ENCODE measurements at places on chromosomes 16 and 17. TPM values are rescaled to one million over a fixed set of nuclear protein-coding genes. Genes with fewer than 3 reads are reported as not detected.

The RAC3 gene
- 5.0 TPM for total RNA-seq

The ZSCAN32 gene
- 15.7 TPM for total RNA-seq

The SDR42E2 gene
- total RNA-seq, result 0.18 TPM

The RAB26 gene
- 0.83 TPM for total RNA-seq

The PAQR4 gene
- 4.5 TPM for total RNA-seq

The GRIN2A gene
- total RNA-seq, result 0.81 TPM

The SLC6A2 gene
- total RNA-seq, result 4.6 TPM

The MYH2 gene
- 0.78 TPM for total RNA-seq

The TPPP3 gene
- 12.5 TPM for total RNA-seq

The C17orf78 gene
- total RNA-seq, result not detected

GRCh38 chr17:81808778-81809555 is 5.0 kb downstream of the GCGR start:
- DNase-seq, result no peak

DNA sequence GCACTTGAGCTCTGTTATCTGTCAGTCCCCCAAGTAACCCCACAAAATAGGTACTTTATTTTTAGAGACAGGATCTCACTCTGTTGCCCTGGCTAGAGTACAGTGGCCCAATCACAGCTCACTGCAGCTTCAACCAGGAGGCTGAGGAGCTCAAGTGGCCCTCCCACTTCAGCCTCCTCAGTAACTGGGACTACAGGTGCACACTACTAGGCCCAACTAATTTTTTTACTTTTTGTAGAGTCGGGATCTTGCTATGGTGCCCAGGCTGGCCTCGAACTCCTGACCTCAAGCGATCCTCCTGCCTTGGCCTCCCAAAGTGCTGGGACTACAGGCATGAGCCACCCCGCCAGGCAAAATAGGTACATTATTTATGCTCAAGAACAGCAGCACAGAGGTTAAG is 99.6 kb downstream of the MGAT5B start:
- DNase-seq, result no peak

GRCh38 chr17:10757067-10757466 is 27.2 kb upstream of the TMEM220 start:
- no peak for DNase-seq

DNA sequence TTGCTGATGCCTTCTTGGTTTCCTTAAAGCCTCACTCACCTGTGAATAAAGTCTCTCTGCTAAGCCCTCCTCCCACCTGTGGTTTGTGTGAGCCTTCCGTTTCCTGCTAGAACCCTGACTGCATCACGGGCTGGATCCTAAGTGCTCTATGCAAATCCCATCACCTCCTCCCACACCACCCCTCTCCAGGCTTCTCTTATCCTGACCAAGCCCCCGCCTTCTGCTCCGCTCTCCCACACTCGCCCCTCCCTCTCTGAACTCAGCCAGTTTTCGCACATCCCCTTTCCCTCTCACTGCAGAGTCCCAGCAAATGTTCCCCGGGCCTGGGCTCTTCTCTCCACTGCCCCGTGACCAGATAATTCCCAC is 51.8 kb downstream of the PIMREG start:
- no peak for DNase-seq

- no peak for DNase-seq
Observed at GRCh38 chr17:14547016-14547415, 246.1 kb downstream of the HS3ST3B1 start.

GRCh38 chr17:30519166-30519565 is 42.0 kb downstream of the GOSR1 start:
- DNase-seq, result no peak

DNA sequence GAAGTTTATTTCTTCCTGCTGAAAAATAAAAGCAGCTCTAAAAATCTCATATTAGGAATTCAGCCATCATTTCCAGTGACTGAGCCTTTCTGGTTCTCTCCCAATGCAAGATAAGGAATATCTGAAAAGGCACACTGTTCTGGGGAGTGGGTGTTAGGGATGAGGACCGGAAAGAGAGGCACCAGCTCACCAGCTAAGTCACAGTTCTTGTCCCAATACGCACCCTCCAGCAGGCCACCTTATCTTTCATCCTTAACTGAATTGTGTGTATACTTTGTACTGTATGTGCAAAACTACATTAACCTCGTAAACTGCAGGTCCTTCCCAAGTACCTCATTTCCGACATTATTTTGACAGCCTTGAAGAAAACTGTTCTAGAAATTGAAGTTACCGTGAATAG is 11.0 kb downstream of the AMFR start:
- no peak for DNase-seq

- peak; percentile 84 for DNase-seq
Observed at GRCh38 chr17:82242977-82243647, 14.3 kb downstream of the SLC16A3 start.

DNA sequence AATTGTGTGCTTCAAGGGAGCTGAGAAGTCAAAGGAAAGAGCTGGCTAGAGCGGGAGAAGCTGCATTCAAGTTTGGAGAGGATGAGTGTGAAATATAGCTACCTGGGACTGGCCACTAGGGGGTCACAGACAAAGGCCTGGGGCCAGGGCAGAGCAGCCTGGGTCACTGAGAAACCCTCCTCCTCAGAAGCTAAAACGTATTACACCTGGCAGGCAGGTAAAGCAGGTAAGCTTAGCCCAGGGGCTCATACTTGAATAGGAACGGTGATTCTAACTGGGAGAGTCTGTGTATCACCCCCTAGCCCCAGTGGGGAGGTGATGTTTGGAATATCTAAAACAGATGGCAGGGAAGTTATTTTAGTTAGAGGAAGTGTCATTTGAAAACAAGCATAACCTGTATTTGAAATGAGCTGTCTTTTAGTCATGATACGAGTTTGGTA is 6.8 kb downstream of the KRT37 start:
- DNase-seq, result no peak

- DNase-seq, result no peak
Observed at GRCh38 chr16:71789136-71789535, 19.5 kb downstream of the AP1G1 start.

- no peak for DNase-seq
Observed at GRCh38 chr17:3167574-3167973, 29.7 kb upstream of the OR1A2 start.

- DNase-seq, result no peak
Observed at GRCh38 chr17:19736071-19736470, 12.0 kb downstream of the ALDH3A1 start.

- no peak for DNase-seq
Observed at GRCh38 chr17:444879-445454, 92.4 kb upstream of the RPH3AL start.

- no peak for DNase-seq
Observed at GRCh38 chr17:68775969-68776368, 174.8 kb upstream of the FAM20A start.

- no peak for DNase-seq
Observed at GRCh38 chr16:60329108-60329507, 1595.0 kb upstream of the GOT2 start.

DNA sequence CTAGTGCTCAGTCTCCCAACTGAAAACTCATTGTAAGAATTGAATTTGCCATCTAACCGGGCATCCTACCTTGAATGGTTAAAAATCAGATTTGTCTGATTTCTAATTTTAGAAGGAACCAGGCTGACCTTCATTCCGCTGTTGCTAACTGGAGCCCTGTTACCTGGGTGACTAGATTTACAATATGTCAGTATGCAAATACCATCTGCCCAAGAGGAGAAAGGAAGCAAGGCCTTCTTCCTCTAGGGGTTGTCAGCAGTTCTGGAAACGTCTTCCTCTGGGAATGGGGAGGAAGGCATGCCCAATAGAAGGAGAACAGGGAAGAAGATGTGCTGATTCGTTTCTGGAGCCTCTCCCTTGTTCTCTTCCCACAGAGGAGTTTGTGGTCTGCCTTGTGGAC is 137.9 kb downstream of the PITPNC1 start:
- no peak for DNase-seq

DNA sequence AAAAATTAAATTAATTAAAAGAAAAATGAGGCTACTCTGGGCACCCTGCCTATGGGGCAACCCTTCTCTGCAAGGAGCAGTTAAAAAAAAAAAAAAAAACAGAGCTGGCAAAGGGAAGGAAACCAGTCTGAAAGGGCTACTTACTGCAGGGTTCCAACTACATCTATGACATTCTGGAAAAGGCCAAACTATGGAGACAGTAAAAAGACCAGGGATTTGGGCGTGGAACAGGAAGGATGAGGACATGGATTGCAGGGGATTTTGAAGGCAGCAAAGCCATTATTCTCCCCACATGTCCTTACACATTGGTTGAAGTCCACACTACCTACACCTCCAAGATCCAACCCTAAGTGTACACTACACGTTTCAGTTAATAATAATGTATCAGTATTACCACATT is 4.6 kb downstream of the RPH3AL start:
- no peak for DNase-seq

DNA sequence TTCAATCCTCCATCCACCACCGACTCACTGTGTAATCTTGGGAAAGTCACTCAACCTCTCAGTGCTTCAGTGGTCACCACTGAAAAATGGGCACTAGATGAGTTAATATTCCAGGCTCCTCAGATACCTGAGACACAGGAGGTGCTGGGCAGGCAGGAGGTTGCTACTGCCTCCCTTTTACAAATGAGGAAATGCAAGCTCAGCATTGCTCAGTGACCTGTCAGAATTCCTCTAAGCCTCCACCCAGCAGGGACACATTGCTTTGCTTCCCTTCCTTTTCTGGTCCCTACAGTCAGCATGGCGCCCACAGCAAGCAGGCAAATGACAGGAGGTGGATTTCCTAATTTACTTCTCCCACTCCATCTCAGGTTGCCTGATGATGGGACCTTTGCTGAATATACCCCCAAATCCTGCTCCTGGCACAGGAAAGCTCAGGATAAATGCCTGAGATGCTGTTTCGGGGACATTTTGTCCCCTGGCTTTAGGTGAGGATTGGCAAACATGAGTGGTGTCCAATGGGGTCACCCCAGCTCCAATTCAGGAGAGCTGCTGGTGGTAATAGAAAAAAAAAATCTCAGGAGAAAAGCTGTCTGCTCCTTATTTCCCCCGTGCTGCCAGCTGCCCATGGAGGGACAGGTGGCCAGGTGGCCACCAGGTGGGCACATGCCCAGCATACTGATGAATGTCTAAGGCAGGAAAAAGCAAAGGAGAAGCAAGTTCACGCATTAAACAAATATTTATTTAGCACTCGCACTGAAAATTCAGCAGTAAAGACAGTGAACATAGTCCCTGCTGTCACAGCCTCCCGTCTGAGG is 5.0 kb upstream of the KRT13 start:
- no peak for DNase-seq

DNA sequence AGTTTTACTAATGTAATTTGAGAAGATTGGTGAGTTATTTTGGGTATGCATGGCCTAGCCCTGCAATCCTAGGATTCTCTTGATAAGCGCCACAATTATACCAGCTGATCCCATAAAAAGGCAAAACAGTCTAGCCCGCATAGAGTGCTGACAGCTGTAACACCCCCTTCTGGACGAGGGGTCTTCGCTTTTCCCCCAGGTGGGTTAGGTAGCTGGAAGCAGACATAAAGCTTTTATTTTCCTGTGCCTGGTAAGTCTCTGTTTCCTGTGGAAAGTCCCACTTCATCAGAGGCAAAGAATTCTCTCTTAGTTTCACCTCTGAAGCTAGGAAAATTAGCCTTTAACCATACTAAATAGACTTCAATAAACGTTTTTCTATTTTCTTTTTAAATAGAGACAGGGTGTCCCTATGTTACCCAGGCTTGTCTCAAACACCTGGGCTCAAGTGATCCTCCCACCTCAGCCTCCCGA is 108.3 kb downstream of the YPEL2 start:
- DNase-seq, result no peak

DNA sequence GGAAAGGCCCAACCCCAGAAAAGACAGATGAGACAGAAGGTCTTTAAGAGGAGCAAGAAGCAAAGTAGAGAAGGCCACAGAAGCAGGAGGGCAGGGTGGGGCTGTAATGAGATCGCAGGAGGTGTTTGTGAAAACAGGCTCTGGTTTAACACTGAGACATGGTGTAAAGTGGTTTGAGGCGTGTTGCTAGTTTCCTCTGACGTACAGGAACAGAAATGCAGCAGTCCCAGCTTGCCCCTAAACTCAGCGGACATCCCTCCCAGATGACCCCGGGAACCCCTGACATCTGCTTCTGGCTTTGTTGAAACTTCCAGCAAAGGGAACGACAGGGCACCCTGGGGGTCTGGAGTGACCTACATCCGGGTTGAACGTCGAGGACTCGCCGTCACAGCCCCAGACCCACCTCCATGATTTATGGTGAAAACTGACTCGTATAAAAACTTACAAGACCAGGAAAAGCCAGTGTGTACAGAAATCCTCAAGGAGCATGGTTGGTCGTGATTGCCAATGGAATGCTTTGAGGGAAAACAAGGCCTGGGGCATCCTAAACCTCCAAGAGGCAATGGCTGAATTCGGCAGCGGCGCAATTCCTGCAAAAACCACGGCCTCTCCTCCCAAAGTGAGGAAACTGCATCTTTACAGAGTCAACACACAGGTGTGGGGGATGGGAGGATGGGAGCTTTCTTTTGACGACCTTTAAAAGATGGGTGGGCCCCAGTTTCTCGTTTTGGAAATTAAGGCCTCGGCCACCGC is 25.8 kb downstream of the LITAF start:
- peak; percentile 53 for DNase-seq

DNA sequence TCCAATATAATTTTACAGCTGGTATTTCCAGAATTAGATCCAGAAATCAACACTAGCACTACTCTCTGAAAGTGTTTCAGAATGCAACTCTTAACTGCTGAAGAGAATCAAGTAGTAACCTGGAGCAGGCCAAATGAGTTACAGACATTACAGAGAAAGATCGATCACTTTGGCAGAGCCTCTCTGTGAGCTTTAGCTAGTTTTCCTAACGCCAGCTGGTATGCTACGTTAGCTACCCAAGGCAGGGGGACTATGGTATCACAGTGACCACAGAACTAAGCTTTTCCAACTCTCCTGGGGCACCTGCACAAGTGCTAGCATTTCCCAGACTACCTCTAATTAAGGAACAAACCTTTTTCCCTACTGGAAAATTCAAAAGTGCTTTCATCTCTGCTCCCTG is 30.4 kb downstream of the TRAF4 start:
- DNase-seq, result no peak

- DNase-seq, result no peak
Observed at GRCh38 chr17:3719265-3719664, 4.4 kb upstream of the HASPIN start.

DNA sequence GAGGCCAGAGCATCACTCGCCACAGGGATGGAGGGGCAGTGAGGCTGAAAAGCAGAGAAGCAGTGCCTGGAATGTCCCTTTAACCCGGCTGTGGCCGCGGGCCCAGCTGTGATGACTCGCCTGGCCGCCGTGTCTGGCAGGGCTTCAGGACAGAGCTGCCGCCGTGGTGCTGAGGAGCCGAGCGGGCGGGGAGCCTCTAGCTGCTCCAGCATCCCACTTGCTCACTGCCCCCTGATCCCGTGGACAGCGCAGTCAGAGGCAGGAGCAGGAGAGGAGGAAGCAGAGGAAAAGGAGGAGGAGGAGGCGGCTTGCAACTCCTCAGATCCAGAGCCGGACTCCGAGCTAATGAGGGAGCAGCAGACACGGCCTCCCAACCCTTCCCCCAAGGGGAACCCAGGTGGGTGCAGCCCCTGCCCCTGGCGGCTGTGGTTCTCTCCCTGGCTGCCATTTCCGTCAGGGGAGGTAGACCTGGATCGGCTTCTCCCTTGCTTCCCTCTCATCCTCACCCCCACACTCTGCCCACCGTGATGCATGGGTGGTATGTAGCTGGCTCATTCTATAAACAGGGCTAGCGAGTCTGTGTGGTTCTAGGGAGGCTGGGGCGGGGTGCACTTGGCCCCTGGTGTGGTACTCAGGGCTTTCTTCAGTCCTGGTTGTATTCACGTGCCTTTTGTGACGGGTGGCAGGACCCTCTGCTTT is 165.7 kb downstream of the CMIP start:
- DNase-seq, result peak; percentile 72
